ENCODE measurements at places on chromosomes 7 and 10.

- no peak for DNase-seq
These were observed 25.7 kb downstream of the SNX8 start for GRCh38 chr7:2288503-2288902.

DNA sequence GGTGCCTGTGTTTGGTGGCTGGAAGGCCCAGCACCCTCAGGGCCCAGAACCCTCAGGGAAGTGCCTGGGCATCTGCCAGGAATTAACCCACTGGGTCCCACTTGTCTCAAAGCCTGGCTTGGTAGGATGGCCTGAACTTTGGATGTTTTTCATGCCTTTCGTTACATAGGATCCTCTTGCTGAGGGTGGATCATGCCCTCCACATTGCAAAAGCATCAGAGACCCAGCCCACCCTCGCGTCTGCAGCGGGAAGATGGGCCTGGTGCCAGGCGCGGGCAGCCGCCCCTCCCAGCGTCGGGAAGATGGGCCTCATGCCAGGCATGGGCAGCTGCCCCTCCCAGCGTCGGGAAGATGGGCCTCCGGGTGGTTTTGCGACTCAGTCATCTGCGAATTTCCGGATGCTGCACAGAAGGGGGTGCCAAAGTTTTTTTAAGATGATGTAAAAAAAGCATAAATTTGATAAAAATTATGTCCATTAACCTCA lies 51.9 kb upstream of the PRKAR1B start:
- no peak for DNase-seq

- peak; percentile 32 for DNase-seq
These were observed 108.0 kb downstream of the GRK5 start for GRCh38 chr10:119315128-119316001.

DNA sequence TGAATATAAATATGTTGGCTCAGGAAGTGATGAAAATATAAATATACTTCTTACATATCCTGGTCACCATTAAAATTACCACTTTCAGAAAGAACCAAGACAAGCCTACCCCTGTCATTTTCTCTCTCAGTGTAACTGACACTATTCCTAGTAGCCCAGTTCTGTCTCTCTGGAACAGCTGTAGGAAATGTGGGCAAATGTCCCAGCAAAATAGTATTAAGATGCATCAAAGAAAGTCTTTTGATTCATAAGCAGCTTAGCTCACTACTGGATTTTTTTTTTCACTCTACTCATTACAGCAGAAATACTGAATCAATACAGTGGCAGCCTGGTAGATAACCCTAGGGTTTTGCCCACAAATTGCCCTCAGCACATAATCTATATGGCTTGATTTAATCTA lies 290.9 kb downstream of the DNAJB9 start:
- DNase-seq = no peak

DNA sequence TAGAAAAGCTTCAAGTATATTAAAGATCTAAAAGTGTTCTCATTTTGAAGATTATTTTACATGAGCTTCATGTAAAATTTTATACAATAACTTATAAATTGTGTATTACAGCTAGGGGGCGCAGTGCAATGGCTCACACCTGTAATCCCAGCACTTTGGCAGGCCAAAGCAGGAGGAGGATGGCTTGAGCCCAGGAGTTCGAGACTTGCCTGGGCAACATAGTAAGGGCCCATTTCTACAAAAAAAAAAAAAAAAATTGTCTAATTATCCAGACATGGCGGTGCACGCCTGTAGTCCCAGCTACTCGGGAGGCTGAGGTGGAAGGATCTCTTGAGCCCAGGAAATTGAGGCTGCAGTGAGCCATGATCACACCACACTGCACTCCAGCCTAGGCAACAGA lies 16.6 kb downstream of the ACBD5 start:
- peak; percentile 53 for DNase-seq

- DNase-seq = no peak
These were observed 17.5 kb downstream of the BMPER start for GRCh38 chr7:33922820-33923219.

DNA sequence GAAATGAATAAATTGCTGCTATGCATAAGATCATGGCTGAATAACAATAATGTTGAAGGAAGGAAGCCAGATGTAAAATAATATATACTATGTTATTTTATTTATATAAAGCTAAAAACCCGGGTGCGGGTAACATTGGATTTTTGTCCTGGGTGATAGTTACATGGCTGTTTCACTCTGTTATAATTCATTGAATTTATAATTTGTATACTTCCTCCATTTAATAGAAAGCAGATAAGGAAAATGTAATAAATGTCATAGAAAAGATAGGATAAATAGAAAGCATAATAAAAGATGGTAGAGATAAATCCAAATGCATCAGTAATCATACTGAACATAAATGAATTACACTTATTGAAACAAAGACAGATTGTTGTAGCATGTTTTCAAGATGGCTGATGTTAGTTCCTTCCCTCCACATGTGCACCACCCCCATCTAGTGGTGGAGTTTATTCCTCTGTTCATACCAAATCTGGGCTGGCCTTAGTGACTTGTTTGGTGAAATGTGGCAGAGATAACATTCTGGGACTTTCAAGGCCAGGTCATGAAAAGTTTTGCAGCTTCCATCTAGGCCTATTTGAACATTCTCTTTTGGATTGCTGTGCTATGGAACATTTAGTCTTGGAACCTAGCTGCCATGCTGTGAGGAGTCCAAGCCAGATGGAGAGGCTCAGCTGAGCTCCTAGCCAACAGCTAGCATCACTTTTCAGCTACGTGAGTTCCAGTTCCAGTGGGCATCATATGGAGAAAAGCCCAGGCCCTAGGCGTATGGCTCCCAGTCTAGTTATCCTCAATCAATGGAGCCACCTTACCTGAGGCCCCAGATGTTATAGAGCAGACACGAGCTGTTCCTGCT lies 46.9 kb downstream of the AHCYL2 start:
- peak; percentile 71 for DNase-seq

DNA sequence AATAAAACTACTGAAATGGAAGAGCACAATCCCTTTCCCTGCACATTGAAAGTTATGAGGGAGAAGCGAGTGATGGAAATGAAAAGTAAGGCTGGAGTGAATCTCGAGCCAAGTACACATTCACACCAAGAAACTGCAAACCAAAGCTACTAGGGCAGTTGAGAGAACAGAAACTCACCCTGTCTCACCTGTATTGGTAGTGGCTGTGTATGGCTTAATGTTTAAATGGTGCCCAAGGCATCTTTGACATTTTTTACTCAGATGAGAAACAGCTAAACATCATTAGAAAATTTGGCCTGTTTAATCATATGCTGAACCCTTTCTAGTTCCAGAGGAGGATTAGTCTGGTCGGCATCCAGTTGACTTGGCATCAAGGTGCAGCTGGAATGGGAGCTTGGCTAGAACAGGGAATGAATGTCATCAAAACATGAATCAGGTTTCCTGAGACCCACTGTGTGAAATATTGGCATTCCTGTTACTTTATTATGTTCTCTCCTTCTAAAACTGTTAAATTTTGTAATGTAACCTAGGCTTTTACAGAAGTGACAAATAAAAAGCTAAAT lies 840.8 kb downstream of the GRM8 start:
- no peak for DNase-seq

DNA sequence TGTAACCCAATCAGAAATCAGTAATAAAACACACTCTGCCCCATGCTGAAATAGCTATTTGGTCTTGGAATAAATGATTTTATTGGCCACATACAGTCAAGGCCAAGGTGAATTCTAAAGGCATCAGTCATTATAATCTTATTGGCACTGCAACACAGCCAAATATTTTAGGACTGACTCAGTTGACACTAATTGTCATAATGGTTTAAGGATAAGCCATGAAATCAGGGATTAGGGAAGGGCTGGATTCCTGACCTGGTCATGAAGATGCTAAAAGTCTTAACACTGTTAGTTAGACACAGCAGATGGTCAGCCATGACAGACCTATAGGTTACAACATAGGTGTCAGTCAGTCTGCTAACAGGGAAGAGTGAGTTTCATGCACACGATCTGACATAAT lies 330.3 kb upstream of the NPSR1 start:
- no peak for DNase-seq

GRCh38 chr7:94655126-94655847 lies 646 bp downstream of the SGCE start:
- peak; percentile 9 for DNase-seq

DNA sequence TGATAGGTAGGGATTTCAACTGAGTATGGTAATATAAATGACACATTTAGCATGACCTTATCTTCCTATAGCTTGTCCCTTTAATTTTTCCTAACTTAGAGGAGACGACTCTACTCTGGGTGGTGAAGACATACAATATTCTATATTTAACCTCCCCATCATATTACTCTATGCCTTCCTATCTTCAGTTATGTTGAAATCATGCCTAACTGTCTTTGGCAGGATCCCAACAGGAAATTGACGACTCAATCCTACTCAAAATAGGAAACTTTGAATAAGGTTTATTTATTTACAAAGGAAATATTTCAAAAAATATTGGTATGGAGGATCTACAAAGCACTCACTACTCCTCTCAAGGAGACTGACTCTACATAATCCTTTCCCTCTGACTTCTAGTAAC lies 24.1 kb upstream of the SEMA3A start:
- no peak for DNase-seq

DNA sequence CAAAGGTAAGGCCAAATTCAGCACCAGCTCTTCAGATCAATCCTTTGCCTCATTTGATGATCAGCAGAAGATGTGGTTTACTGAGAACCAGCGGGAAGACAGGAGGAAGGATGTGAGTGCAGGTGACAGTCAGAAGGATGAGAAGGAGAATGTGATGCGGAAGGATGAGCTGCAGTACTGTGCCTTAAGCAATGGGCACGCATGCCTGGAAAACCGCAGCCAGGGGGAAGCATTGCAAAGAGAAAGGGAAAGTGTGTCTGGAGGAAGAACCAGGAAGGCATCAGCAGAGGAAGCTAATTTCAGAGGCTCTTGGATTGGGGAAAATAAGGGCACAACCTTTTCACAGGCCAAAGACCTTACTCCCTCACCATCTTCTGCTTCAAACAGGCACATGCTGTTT lies 25.7 kb downstream of the C10orf71 start:
- DNase-seq = no peak

DNA sequence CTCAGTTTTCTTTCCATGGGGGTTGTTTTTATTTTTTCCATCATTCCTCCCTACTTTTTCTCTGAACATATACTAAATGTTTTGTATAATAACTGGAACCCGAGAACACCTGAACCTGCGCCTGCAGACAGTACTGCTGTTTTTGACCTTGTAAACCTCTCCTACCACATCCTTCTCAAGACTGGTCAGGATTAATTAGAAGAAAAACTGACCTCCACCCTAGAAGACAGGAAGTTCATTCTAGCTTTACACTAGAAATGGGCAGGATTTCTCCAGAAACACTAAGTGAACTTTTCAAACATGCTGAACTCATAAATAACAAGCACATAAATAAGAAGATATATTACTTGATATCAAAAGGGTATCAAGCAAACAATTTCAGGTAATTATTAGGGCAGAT lies 751 bp upstream of the HYCC1 start:
- no peak for DNase-seq

DNA sequence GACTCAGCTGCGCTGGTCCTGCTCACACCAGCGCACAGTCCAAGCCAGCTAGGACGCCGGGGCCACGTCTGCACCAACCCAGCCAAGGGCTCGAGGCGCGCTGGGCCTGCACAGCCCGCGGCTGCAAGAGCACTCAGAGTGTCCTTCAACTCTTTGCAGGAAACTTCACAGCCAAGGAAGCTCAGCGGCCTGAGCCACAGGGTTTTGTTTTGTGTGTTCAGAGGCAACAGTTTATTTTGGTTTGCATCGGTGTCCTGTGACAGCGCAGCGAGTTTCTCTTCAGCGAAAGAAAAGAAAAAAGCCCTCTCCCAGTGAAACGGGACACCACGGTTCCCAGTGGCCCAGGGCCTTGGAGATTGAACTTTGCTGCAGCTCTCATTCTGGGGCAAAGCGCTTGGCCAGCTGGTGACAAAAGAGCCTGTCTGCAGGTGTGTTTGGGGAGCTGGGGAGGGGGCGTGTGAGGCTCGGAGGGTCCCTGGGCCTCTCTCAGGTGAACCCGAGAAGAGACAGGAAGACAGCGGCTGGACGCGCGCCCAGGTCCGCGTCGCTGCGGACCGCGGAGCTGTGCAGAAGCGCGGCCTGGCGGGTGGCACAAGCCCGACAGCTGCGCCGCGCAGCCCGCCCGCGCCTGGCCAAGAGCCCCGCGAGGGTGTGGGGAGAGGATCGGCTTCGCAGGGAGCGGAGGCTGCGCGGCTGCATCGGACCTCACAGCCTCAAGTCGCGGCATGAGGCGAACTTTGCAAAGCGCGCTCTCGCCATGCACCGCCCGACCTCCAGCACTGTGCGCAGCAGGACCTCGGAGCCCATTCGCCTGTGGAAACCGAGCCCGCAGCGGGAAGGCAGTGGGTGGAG lies 922 bp downstream of the CXCL12 start:
- DNase-seq = no peak

DNA sequence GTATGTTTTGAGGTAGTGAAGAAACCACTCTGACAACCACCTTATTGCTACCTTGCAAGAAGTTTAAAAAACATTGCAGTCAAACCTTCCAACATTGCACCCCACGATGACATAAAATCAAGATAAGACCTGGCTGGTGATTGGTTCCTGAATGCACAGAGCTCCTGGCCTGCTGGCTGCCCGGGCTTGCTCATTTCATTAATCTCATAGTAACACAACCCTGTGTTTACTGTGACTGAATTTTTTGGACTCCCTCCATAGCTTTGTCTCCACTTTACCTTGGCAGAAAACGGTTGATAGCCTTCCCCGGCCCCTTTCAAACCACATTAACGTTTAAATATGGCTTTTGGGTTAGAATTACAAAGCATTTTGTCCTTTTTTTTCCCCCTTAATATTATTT lies 27.5 kb downstream of the VWA2 start:
- no peak for DNase-seq

DNA sequence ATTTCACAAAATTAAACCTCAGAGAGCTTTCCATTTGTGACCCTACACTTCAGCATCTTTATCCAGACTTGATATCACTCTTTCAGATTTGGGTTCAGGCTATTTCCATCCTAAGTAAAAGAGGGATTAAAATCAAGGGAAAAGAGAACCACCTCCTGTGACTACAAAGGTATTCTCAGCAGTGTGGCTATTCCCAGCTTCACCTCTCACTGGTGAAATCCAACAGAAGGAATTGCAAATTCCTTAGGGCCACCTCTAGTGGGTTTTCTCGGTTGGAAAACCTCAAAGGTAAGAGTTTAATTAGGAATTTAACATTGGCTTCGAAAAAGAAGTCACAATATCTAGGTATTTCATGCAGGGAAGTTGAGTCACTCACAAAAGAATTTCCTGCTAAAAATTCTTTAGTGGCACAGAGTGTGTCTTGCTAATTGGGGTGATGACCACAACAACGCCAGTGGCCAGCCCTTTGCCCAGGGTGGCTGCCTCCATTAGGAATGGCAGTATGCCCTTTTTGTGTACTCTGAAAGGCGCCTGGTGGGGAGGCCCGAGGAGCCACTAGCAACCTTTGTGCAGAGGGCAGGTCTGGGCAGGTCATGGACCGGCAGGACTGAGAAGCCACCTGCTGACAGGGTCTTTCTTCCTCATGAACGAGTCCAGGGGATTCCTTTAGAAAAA lies 52.2 kb downstream of the SEM1 start:
- no peak for DNase-seq

GRCh38 chr10:129501652-129502436 lies 34.8 kb downstream of the MGMT start:
- no peak for DNase-seq

All from Calu3 (cell line).